ENCODE measurements at places on chromosomes 5 and 9.

DNA sequence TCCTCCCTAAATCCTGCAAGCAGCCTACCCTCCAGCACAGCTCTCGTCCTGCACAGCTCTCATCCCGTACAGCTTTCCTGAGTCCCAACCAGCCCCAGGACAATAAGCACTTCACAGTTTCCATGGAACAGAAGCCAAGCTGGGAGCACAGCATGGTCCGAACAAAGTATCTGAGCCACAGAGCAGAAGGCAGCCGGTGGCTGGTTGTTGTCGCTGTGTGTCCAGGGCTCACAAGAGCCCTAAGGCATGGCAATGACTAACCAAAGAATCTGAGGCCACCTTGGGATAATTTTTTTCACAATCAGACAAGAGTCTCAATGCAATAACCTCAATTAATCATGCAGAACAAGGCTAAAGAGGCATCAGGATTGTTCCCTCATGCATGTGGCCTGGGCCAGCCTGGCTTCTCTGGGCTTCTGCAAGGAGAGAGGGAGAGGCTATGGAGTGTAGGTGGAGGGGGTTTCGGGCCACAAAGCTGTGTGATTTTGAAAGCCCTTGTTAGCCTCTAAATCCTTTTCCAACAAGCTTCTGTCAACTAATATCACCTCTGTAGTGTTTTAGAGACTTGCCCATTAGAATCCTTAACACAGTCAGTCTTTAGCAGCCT lies 323.4 kb downstream of the PIK3R1 start:
- DNase-seq, result no peak

GRCh38 chr5:152641970-152642805 lies 237.1 kb upstream of the NMUR2 start:
- DNase-seq, result no peak

- DNase-seq, result no peak
These were observed 27.9 kb downstream of the USP20 start for GRCh38 chr9:129863059-129863690.

GRCh38 chr5:107470295-107470582 lies 200.5 kb downstream of the EFNA5 start:
- DNase-seq, result no peak

DNA sequence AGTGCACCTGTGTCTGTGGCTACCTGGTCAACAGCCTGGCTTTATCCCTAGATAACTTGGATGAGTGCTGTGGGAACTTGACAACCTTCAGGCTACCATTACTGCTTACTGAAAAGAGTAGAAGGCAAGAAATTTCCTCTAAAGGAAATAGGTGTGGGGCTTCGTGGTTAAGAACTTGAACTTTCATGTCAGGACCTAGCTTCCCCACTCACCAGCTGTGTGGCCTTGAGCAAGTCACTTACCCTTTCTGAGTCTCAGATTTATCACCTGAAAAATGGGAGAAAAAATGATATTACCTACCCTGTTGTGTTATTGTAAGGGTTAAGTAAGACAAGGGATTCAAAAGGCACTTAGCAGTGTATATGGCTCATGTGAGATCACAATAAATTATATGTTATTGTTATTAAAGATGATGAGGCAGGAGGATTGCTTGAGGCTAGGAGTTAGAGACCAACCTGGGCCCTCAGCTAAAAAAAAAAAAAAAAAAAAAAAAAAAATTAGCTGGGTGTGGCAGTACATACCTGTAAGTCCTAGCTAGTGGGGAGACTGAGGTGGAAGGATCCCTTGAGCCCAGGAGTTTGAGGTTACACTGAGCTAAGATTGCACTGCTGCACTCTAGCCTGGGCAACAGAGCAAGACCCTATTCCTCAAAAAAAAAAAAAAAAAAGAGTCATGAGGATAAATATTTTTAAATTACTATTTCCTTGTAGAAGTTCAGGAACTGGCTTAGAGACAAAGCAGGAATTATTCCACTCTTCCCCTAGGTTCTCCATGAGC lies 97.0 kb upstream of the SPRY4 start:
- no peak for DNase-seq

DNA sequence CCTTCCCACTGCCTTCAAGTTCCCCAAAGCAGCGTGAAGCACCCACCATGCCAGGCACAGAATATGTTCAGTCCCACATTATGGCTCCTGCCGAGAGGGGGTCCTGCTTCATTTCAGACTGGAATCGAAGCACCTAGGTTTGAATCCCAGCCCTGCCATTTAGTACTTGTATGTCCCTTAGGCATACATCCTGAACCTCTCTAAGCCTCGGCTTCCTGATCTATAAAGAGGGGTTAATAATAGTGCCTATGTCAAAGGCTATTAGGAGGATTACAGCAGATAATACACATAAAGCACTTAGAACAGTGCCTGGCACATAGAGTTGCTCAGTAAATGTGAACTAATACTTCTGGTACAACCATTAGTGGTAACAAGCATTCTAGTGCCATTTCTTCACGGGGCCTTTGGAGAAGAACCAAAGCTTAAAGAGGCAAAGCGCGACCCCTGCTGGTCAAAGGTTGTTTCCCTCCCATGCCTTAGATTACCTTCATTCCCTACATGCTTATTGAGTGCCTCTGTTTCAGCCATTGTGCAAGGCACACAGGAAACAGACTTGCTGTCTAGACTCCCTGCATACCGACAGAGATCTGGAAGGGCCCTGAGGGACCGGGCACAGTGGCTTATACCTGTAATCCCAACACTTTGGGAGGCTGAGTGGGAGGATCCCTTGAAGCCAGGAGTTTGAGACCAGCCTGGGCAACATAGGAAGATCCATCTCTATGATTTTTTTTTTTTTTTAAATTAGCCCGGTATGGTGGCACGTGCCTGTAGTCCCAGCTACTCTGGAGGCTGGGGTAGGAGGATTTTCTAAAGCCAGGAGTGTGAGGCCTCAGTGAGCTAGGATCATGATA lies 98.3 kb downstream of the PPARGC1B start:
- peak; percentile 87 for DNase-seq

DNA sequence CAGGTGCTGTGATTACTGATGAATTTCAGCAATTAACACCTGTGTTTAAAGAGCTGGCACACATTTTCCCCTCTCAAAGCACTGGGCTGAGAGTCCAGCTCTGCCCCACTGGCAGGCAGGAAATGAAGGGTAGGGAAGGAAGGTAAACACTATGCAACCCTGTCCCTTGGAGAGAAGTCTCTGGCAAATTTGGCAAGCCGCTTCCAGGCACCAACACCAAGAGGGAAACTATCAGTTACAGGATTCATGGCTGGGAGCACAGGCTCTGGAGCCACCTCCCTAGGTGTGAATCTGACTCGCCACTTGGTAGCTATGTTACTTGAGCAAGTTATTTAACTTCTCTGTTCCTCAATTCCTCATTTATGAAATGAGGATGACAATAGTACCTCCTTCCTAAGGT lies 3.3 kb downstream of the ANKS6 start:
- no peak for DNase-seq

GRCh38 chr5:124746916-124747790 lies 714 bp upstream of the ZNF608 start:
- peak; percentile 90 for DNase-seq

DNA sequence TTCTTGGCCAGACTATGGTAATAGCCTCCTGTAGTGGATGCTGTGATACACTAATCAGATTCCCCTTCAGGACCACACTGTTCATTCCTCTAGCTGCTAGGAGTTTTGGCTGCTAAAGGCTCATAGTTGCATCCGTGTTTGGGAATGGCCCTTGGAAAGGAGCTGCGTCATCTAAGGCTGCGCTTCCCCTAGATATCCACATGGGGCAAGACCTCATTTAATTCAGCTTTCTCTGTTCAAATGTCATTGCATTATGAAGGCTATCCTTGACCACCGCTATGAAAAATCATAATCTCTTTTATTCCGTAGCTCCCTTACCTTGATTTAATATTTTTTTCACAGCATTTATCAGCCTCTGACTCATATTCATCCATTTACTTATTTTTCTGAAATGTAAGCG lies 258.3 kb upstream of the NR4A3 start:
- no peak for DNase-seq

DNA sequence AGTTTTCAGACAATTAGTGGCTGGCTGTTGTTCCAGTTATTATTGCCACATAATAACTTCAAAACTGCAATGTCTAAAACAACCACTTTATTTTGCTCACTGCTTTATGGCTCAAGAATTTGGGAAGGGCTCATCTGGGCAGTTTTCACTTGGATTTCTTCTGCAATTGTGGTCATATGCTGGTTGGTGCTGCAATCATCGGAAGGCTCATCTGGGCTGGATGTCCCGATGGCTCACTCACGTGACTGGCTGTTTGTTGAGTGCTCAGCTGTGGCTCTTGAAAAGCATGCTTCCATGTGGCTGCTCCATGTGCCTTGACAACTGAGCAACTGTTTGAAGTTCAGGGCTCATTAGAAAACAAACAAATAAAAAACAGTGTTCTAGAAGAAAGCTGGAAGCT lies 1032.5 kb downstream of the DTWD2 start:
- no peak for DNase-seq

DNA sequence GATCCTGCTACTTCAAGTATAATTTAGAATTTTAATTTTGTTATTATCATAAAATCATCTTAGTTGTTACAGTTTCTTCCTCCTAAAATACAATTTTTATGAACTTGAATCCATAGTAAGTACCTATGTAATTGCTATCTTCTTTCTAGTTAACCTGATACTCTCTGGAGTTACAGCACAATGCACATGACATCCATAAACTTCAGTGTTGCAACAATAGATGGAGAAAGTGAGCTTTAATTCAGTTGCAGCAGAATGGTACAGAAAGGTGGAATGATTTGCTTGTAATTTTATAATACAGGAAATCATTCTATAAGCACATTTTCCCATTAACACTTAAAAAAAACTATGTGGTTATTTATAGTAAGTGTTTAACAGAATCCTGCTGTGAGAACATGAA lies 372.0 kb downstream of the CDH9 start:
- no peak for DNase-seq

- no peak for DNase-seq
These were observed 32.9 kb upstream of the CDK20 start for GRCh38 chr9:88007291-88007650.

GRCh38 chr5:7192016-7192415 lies 203.9 kb upstream of the ADCY2 start:
- DNase-seq, result no peak

DNA sequence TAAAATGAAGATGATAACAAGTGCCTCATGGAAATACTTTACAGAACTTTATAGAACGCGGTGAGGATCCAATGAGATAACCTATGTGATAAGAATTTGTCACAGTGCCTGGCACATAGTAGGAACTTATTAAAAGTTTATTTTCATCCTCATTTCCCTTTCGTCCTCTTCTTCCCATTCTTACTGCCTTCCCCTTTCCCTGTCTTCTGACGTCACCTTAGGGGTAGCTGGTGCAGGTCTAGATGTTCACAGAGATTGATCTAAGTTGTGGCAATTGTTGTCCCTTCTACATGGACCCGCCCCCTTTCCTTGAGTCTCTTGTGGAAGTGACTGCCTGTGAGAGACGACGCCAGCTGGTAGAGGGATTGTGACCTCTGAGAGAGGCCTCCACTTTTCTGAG lies 46.5 kb upstream of the NTRK2 start:
- no peak for DNase-seq

- peak; percentile 85 for DNase-seq
These were observed 4.8 kb upstream of the SARDH start for GRCh38 chr9:133742849-133743444.

DNA sequence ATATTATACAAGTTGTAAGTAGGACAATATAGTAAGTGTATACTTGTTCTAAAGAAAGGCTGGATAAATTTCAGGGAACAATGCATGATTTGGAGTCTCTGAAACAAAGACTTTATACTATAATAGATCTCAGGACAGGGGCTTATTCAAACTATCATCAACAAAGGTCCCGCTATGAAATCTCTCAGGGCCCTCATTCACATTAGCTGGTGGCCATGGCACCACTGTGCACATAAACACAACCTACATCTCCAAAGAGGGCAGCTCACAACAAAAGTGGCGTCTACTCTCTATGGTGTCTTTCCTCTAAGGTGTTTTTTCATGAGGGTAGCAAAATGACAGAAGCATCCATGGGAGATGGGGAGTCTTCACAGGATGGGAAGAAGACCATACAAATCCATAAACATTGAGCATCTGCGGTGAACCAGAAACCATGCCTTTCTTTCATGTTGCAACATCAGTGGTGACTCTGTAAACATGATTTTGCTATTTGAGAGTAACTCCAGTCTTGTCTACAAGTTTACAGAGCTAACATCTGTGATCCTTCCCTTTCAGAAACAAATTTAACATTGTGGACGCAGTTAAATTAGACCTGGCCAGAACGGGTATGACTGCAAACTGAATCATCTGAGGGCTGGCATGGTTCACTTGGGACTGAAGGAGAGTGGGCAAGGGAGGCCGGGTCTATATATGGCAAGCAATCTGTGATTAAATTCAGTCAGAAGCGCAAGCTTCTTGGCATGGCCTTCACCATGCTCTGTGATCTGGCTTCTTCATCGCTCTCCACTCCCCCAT lies 5.5 kb downstream of the TTLL11 start:
- no peak for DNase-seq

- DNase-seq, result no peak
These were observed 1227.5 kb upstream of the CDH9 start for GRCh38 chr5:28265877-28266276.

DNA sequence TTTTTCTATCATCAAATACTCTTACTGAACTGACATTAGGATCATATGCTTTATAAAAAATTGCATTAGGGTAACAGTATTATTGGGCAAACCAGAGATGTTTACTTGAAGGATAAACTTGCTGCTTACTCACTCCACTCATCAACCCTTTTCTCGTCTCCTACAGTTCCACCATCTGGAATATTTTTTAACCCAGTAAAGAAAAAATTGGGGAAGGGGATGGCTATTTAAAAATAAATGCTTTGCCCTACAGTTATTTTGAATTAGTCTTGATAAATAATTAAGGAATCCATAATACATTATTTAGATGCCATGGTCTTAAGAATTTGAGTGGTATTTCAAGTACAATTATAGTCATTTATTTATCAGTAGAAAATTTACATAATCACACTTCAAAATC lies 225.8 kb downstream of the MEF2C start:
- no peak for DNase-seq

- no peak for DNase-seq
These were observed 990.4 kb upstream of the ACO1 start for GRCh38 chr9:31394015-31394473.

DNA sequence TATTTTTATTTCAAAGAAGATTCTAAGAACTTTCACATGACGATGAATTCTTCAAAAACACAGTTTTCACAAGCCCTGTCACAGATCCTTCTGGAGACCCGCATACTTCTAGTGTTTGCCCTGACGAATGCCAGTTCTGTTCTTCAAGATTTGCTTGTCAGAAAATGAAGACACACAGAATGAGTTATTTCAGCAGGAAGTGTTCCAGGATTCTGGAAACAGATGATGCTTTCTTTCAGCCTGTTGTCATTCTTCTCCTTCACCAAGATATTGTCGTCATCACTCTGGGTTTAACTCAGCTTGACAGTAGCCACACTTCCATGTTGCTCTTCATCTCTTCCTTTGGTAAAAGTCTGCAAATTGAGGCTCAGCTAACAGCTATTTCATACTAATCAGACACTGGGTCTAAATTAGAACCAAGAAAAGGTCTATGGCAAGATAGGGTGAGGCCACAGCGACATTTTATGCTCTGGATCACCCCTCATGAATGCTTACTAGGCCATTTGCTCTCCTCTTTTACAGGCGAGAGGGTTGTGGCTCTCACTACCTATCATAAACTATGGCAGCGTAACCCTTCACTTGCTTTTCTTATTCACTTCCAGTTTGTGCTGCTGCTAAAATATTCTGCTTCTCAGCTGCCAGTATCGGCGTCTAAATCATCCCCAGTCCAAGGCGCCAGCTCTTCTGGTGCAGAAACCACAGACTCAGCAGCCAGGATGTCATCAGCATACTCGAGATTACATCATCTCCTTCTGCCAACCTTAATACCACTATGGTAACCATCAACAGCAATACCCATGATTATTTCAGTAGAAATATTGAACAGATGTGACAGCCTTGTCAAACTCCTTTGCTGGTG lies 159.6 kb upstream of the TBCA start:
- DNase-seq, result no peak

- no peak for DNase-seq
These were observed 49.4 kb downstream of the SLC22A5 start for GRCh38 chr5:132418881-132419280.

Data from left forelimb (tissue), 1 donor.